H1 (cell line): ENCODE measurements at places on chromosomes 1 and 21.

DNA sequence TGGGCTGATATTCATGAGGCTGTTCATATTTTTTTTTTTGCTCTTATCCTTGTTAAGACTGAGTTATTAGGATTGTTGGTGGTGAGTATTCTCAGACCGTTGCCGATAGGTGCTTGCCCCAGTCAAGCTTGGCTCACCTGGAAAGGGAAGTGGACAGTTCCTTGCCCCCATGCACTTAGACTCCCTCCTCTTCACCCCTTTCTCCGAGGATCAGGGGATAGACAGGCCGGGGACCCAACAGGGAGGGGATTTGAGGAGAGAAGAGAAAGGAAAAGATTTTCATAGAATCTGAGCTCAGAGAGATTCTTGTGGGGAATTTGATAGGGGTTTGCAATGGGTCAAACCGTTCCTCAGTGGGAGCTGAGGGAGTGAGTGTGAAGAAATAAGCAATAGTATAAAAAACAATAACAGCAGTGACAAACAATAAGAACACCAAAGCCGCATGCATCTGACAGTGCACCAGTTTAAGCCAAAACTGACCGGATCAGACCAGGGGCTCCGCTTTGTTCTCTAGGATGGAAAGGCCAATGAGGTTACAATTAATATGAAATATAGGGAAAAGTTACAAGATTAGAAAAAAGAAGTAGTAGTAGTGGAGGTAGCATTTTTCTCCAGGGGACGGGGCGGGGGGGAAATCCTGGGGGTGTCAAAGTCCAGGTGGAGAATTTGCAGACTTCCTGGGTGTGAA is 8.9 kb downstream of the PAX7 start:
- no peak for DNase-seq

- DNase-seq, result no peak
Observed at GRCh38 chr1:71834601-71835441, 447.5 kb downstream of the NEGR1 start.

DNA sequence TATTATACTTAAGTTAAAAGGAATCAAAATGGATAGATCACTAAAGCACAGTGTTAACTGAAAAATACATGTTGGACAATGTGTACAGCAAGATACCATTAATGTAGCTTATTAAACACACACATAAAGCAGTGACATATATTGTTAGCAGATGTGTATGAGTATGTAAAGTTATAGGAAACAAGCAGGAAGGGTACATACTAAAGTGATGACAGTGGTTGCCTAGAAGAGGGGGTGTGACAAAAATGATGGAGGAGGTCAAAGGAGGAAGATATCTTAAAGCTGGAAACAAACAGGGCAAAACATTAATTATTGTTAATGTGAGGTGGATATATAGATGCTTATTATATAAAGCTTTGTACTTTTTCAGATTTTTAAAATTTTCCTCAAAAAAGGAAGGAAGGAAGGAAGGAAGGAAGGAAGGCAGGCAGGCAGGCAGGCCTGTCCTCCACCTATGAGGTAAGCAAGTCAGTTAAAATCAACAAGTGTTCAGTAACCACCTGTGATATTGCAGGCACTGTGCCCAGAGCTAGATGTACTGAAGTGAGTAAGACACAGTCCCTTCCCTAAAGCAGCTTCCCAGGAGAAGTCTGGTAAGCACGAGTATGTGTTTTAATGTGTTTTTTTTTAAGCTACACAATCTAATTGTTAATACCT is 252.9 kb upstream of the NR5A2 start:
- no peak for DNase-seq

DNA sequence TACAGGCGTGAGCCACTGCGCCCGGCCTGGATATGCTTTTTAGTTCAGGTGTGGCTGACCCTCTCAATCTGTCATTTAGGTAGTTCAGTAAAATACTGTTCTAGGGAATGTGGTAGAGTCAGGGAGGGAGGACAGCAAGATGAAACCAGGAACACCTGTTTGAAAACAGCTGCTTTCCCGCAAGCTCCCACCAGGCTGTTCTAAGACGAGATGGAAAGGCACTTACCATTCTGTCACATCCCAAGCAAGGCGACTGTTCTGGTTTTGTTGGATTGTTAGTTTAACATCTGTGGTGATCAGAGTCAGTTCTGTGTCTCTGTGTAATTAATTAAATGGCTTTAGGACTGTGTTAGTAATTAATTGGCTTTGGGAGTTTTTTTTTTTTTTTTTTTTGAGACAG is 2.9 kb downstream of the CHAF1B start:
- DNase-seq, result no peak

- no peak for DNase-seq
Observed at GRCh38 chr21:30996728-30997127, 41.5 kb downstream of the KRTAP19-8 start.

DNA sequence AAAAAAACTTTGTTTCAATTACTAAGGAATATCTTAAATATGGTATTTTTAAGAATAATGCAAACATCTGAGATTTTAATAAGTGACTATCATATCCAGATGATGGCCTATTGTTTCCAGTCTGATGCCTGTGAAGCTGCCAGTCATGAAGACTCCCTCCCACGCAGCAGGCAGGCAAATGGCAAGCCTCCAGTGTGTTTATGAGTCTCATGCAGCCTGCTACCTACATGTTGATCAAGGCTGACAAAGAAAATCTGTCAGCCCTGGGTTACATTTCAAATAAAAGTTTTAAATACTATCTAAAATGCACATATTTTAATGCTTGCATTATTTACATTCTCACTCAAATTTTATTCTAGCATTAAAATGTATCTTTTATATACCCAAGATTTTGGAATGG is 137.6 kb upstream of the RNPC3 start:
- no peak for DNase-seq

DNA sequence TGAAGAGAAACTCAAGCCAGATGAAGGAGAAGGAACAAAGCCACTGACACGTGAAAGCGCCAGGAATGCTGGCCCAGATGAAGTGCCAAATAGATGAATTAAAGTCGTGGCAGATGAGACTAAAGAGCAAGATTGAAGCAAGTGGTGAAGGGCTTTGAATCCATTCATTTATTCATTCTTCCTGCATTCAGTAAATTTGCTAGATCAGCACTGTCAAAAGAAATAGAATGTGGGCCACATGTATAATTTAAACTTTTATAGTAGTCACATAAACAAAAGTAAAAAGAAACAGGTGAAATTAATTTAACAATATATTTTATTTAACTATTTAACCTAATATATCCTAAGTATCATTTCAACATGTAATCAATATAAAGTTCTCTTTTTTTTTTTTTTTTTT is 135.6 kb downstream of the ZZZ3 start:
- DNase-seq, result no peak

DNA sequence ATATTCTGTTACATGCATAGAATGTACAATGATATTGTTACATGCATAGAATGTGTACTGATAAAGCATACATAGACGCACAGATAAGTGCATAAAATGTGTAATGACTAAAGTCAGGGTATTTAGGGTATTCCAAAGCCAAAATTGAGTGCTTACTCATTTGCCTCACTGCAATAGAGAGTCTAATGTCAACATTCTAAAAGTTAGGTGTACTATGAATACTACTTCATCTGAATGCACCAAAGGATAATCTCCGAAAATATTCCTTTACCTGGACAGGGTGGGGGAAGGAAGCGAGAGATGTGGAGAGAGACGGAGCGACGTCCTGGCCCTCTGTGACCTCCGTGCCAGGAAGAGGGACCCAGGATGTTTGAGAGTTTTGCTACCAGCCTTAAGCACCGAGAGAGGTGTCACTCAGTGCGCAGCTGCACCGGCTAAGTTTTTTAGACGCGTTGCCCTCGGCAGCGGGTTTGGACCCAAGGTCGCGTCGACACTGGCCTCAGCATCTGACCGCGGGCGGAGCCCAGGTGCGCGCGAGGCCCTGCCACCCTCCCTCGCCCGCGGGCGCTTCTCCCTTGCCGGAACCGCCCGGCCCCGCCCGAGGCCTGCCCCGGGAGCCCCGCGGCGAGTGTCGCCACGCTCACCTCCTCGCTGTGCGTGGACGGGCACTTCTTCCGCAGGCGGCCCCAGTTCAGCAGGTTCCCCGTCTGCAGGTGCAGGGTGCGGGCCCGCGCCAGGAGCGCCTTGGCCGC is 660 bp downstream of the GCLM start:
- DNase-seq, result peak; percentile 68

GRCh38 chr21:22575165-22575584 is 1577.0 kb downstream of the NCAM2 start:
- peak; percentile 36 for DNase-seq

GRCh38 chr1:111253876-111254275 is 26.4 kb downstream of the CHI3L2 start:
- DNase-seq, result no peak

DNA sequence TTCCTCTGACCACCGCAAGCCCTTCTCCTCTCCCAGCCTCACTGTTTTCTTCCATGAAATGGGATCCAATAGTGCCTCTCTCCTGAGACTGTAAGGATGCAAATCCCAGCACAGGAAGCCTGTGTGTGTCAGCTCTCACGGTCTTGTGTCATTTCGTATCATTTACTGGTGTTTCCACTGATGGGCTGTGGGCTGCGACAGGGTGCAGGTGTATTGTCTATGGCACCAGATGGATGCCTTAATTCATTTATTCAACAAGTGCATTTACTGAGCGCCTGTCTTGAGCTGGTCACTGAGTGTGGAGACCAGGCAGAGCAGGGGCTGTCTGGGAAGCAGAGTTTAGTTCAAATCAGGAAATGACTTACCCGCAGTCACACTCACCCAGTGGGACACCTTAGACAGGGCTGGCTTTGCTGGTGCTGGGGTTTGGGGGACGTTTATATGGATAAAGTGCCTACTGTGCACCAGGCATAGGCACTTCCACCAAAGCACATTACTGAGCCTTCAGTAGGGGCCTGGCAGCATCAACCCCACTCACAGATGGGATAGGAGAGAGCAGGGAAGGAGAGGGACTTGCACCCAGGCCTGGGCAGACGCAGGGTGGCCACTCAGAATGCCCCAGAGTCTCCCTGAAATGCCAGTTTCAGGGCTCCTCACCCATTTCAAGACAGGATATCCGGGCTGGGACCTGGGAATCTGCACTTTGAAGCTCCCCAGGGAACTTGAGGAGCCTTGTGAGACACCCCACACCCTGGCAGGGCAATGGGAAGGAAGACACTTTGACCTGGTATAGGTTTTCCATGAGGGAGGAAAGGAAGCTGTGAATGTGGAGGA is 398.9 kb downstream of the MATN1 start:
- DNase-seq, result no peak

DNA sequence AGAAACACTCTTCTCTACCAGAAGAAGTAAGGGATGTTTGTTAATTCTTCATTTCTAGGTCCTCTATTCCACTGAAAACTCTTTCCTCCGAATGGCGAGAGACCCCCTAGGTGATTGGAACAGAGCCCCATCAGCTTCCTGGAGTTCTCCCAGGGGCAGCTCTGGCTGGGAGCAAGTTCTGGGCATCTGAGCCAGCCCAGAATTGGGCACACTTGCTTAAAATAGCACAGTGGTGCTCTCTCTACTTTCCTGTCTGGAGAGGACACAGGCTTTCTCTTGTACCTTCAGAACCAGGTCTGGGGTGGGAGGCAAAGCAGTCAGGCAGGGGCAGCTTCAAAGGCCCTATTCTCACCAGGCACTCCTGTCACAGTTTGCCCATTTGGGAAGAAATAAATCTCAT is 83.2 kb upstream of the CNTN2 start:
- no peak for DNase-seq

DNA sequence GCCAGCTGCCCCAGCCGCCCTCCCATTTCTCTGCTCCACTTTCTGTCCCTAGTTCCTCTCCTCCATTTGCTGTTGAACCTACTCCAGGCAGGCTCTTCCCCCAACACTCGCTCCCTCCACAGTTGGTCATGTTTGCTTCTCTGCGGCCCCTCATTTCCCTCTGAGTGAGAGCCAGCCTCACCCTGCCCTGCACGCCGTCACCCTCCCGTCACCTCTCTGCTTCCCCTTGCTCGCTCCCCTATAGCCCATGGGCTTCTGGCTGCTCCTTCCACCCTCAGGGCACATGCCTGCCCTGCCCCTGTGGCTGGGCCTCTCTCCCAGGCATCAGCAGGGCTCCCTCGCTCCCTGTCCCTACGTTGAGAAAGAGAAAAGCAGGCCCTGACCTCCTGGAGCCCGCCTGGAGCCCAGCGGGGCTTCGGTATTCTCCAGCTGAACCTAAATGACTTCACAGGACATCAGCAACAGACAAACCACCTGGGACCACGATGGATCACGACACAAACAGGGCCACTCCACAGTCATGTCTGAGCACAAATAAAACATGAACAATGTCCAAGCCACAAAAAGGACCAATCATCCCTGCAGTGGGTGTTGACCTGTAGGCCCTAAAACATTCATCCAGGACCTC is 13.3 kb upstream of the THEMIS2 start:
- no peak for DNase-seq

DNA sequence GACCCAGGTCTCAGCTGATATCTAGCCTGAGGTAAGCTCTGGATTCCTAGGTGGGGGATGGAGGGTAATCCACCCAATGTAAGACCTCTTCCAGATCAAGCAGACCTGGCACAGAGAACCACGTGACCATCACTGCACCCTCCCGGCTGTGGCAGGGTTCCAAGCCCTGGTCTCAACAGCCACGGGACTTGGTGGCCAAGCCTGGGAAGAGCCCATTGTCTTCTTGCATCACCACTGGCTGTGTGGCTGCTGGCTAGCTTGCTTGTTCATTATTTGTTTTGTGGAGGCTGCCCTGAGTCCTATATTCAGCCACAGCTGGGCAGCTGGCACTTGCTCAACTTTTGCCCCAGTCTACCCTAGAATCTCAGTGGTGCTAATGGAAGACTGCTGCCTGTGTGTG is 24.1 kb upstream of the NFASC start:
- no peak for DNase-seq

DNA sequence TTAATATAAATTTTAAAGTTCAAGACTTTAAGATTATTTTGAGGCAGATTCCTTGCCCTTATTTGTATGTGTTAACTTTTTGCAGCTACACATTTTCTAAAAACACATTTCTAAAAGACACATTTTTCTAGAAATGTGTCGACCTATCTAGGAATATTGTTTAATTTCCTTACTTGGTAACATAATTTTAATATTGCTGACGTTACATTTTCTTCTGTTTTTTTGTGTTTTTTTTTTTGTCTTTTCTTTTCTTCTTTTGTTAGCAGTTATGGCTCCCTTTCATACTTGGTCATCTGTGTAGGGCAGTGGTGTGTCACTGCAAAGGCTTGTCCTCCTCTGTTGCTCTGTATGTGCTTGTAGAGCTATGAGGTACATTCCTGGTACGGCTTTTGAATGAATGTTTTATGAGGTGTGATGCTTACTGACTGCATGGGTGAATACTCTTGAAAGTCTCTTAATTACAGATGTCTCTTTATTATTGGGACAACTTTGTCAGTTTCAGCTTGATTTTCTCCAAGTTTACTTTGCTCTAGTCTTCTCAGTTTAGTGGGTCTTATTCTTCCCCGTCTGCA is 30.1 kb downstream of the LRRC8D start:
- DNase-seq, result no peak

GRCh38 chr21:26753822-26754221 is 91.4 kb downstream of the ADAMTS1 start:
- no peak for DNase-seq
